ENCODE measurements at places on chromosomes 4 and X. TPM values are rescaled to one million over a fixed set of nuclear protein-coding genes. Genes with fewer than 3 reads are reported as not detected.

Gene TLR6
- 7.8 TPM for total RNA-seq

Gene NKX6-1
- 0.11 TPM for total RNA-seq

Gene HMGB2
- 23.6 TPM for total RNA-seq

Gene TMEM144
- 27.9 TPM for total RNA-seq

Gene SLC7A11
- total RNA-seq: 13.4 TPM

Gene TCEAL7
- 10.6 TPM for total RNA-seq

Gene POU4F2
- total RNA-seq: not detected

Gene DACH2
- total RNA-seq: not detected

Gene NLGN4X
- total RNA-seq: under 0.01 TPM

Gene PLCXD1
- 60.1 TPM for total RNA-seq

Gene SEC24D
- total RNA-seq: 99.7 TPM

Gene MAGEE1
- total RNA-seq: 3.1 TPM

Gene HTATSF1
- 49.5 TPM for total RNA-seq

Gene IL21
- not detected for total RNA-seq

Gene SATL1
- under 0.01 TPM for total RNA-seq

Gene HPSE
- 11.0 TPM for total RNA-seq

Gene FGFR3
- 2.0 TPM for total RNA-seq

Gene HSFX3
- not detected for total RNA-seq

Gene IKBKG
- 16.1 TPM for total RNA-seq

Gene ZNF674
- total RNA-seq: 6.4 TPM

Gene UCP1
- total RNA-seq: 0.11 TPM

All from placental epithelial cell (primary cell).